ENCODE measurements at places on chromosomes 11 and 22.

- no peak for DNase-seq
These were observed 144.0 kb downstream of the MPPED1 start for GRCh38 chr22:43555561-43556515.

DNA sequence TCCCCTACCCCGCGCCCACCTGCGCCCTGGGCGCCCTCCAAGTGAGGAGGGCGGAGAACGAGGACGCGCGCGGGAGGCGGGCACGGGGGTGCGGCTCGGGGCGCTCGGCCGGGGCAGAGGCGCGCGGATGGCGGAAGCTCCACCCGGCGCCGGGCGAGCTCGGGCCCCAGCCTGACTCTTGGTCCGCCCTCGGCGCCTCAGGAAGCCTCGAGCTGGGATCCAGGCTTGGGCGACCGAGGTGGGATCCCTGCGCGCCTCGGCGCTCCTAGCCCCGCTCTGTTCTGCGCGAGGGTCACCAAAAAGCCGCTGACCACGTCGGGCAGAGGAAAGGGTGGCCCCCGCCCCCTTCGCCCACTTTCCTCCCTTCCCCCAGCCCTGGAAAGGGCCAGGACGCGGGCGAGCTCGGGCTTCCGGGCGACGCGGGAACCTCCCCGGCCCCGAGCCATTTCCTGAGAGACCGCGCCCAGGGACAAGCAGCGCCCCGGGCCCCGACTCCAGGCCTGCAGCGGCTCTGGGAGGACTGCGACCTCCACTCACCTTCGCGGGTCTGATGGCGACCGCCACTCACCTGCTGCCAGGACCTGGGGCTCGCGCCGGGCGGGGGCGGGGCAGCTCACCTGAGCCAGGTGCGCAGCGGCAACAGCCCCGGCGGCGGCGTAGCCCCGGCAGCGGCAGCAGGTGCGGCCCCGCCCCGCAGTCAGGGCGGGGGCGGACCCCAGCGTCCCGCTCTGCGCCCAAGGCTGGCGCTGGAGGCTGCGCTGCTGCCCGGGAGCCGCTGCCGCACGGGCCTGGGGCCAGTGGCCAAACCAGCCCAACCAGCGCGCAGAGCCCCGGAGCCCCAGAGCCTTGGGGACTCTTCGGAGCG, 2.2 kb upstream of the SIGIRR start:
- DNase-seq = peak; percentile 59

GRCh38 chr22:30044369-30044768, 35.9 kb upstream of the HORMAD2 start:
- no peak for DNase-seq

DNA sequence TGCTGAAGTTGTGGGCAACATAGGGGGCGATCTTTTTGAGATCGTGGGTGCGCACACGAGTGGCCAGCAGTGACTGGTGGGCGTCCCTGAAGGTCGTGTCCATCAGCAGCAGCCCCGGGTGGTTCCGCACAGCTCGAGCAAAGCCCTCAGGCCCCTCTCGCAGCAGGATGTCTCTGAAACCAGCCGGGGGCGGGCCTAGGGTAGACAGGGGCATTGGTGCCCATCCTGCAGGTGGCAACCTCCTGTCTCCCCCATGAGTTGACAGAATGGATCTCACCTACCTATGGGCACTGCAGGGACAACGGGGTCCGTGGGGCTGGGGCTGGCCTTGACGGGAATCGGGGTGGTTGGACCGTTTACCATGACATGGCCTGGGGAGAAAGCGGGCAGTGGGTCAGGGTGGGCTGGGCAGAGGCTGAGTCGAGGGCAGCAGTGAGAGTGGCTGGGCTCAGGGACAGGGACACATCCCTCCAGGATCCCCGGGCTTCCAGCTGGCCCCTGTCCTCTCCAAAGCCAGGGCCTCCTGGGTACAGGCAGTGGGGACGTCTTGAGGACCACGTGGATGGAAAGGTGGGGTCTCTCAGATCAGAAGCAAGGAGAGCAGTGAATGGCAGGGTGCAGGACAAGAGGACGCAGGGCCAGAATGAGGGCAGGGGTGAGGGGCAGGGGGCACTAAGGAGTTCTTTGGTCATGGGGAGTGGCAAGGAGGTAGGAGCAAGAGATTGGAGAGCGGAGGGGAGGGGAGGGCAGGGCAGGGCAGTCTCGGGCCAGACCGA, 4.2 kb upstream of the LRFN4 start:
- no peak for DNase-seq

GRCh38 chr11:70134490-70134889, 56.4 kb downstream of the ANO1 start:
- DNase-seq = no peak

GRCh38 chr22:36413022-36413775, 25.4 kb upstream of the MYH9 start:
- DNase-seq = no peak

- DNase-seq = no peak
These were observed 873 bp downstream of the OTOG start for GRCh38 chr11:17547932-17548331.

DNA sequence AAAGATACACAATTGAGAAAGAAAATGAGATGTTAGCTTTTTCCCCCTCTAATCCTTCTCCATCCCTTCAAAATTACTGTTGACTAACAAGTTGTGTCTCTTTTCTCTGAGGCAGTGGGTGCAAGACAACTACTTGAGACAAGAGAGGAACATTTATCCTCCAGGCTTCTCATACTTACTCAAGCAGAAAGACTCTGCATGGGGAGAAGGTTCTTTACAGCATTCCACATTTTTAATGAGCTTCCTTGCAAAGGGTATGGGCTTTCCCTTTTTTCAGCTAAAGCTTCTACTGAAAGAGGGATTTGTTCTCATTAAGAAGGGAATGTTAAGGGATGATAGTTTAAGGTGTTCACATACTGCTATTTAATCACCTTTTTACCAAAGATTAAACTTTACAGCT, 47.8 kb downstream of the PAX6 start:
- no peak for DNase-seq

GRCh38 chr11:11391796-11392463, 38.9 kb upstream of the CSNK2A3 start:
- DNase-seq = no peak

DNA sequence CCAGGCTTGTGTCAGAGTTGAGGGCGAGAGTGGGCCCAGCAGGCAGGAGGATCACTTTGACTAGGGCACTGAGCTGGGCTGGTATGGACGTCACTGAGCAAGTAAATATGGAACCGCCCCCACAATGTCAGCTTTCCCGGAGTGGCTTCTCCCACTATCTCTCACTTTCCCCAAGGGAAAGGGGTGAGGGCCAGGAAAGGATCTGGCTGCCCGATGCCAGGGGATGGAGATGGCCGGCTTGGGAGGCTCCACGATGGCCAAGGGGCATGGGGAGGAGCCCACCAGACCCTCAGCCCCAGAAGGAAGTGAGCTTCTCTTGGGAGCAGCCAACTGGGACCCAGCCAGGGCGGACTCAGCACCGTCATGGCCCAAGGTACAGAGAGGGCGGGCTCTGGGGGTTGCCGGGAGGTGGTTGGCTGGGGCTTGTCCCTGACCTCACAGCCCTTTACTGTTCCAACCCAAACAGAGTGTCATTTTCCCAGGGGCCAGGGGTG, 8.7 kb downstream of the PRDM11 start:
- DNase-seq = no peak

- DNase-seq = no peak
These were observed 78.6 kb upstream of the RTL6 start for GRCh38 chr22:44576311-44577260.

- DNase-seq = no peak
These were observed 32.1 kb downstream of the PPM1F start for GRCh38 chr22:21920341-21921183.

GRCh38 chr11:11313426-11313825, 39.6 kb downstream of the CSNK2A3 start:
- no peak for DNase-seq

- DNase-seq = no peak
These were observed 129.2 kb downstream of the CTTN start for GRCh38 chr11:70527429-70528045.

DNA sequence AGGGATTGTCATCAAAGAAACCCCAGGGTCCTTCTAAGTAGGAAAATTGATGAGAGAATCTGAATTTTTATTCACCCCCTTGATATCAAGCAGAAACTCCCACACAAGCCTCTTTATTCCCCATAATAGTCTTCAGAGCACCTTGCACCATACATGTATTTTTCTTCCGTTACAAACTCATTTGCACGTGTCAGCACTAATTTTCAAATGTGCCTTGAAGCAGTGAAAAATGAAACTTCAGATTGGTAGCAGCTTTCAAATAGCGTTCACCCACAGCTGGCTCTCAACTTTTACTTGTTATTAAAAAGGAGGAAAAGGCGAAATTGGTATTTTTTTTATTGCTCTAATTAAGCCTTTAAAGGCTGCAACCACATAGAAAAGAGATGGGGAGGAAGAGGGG, 343.0 kb upstream of the TENM4 start:
- no peak for DNase-seq

DNA sequence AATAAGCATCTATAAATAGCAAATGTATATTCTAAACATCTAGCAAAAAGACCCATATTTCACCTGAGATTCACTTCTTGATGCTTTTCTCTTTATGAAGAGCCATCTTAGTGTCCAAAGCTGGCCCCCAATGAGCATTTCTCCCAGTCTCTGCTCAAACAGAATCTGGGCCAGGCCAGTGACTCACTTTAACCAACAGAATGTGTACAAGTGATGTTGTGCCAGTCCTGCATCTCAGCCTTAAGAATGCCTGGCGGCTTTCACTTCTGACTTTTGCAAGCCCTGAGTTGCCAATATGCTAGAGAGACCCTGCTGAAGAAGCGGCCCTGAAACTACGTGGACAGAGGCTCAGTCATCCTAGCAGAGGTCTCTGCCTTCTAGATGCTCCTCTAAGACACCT, 6.9 kb upstream of the COPB1 start:
- no peak for DNase-seq

- DNase-seq = no peak
These were observed 20.4 kb downstream of the ALKBH8 start for GRCh38 chr11:107545101-107545514.

DNA sequence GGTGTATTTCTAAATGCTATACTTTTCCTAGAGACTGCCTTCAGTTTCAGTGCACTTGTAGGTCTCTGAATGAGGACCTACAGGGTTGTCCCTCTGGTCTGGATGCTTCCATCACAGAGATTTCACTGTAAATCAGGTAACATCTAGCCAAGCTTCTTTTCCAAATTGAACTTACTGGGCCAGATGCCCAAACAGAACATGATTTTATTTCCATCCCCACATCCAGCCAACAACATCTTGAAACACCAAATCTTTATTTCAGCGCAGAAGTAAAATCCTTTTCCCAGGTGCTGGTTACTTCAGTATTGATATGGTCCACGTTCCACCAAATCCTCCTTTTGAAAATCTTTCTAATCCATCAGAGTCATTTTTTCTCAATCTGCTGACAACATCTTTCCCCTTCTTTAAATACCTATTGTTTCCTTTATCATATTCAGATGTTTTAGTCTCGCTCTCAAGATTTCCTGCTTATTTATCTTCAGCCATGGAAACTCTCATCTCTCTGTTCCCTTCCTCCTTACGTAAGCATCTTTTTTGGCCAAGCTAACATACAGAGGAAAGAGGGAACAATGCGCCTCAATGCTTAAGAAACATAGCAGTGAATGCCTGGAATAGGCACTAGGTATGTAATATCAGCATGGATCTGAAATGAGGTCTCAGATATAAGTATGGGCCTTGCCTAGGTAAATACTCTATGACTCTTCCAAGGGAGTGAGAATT, 201.2 kb upstream of the MTNR1B start:
- no peak for DNase-seq

- no peak for DNase-seq
These were observed 8.4 kb upstream of the MAP6 start for GRCh38 chr11:75677275-75677674.

- DNase-seq = no peak
These were observed 16.1 kb upstream of the OR51M1 start for GRCh38 chr11:5367448-5368074.

GRCh38 chr11:10208131-10208575, 85.9 kb downstream of the SBF2 start:
- no peak for DNase-seq

- DNase-seq = no peak
These were observed 718.1 kb downstream of the NTM start for GRCh38 chr11:132088551-132088950.

GRCh38 chr22:45216133-45217003, 24.3 kb downstream of the KIAA0930 start:
- DNase-seq = no peak

DNA sequence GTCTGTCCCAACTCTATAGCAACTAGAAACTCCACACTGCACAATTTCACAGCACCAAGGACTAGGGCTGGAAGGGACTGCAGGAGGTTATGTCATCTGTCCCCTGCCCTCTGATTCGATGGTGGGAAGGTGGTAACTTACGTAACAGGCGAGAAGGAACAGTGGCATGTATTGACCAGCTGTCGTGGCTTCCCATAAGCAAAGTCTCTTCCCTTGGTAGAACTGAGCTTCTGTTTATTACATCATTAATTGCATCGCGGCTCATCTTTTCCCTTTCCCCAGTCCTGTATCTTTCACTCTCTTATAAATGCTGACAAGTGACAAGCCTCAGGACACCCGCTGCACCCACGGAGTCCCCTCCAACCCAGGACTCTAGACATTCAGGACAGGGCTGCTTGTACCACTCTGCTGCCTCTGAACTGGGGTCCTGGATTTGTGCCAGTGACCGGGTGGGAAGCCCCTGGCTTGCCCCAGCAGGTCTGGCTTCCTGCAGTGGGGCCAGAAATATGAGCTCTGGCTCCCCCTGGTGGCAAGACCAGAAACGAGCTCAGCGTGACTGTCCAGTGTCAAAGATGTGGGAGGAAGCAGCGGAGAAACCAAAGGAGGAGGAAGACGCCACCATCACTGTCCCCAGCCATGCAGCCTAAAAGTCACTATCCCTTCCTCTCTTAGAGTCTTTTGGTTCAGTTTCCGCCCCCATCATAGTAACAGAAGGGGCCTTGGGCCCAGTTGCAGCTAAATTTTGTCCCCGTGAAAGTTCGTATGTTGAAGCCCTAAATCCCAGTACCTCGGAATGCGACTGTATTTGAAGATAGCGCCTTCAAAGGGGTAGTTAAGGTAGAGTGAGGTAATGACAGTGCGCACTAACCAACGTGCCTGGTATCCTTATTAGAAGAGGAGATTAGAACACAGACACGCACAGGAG, 84.5 kb downstream of the ISX start:
- DNase-seq = peak; percentile 84

DNA sequence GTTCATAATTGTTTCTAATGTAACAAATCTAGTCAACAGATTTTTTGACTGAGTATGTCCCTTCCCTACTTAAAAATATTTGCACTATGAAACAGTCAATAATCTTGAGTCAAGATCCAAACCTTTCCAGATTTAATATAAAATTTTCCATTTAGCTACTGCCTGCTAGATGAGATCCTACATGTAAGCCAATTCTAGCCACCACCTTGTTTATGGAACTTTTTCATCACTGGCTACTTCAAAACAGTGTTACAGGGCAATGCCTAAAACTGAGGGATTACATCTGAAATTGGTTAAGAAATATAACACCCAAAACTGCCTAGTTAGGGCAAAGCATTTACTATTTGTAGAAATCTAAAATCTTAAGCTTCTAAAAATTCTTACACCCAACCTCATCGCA, 10.5 kb upstream of the FUT4 start:
- no peak for DNase-seq

GRCh38 chr11:95531116-95531515, 258.5 kb downstream of the FAM76B start:
- no peak for DNase-seq
